ENCODE measurements at places on chromosomes 6 and 20. TPM values are rescaled to one million over a fixed set of nuclear protein-coding genes. Genes with fewer than 3 reads are reported as not detected.
A peak's percentile ranks its signal among the peaks of the same experiment; 100 is the strongest.

GRCh38 chr6:158387036-158387435 is 74.8 kb downstream of the TULP4 start:
- no peak for DNase-seq

- DNase-seq, result no peak
Measured at GRCh38 chr6:147099974-147100373, 104.2 kb upstream of the STXBP5 start.

LY6G5C gene
- total RNA-seq, result 1.7 TPM

DNA sequence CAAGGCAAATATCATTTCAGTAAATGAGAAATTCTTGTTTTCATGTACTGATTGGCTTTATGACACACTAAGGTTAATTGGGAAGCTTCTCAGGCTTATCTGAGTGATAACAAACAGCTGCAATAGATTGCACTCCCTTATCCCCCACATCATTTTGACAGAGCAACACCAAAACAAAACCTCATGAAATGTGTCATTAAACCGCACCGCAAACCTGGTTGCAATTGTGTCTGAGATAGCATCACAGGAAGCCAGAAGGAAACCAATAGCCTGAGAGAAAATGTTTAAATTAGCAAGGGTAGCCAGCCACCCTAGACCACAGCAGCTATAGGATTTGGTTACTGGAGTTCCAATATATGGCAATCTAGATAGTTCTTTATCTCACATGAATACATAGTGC is 31.6 kb upstream of the LAMA4 start:
- DNase-seq, result peak; percentile 11

GRCh38 chr6:134937426-134937825 is 12.5 kb downstream of the ALDH8A1 start:
- DNase-seq, result no peak

ARMH2 gene
- total RNA-seq, result not detected

- DNase-seq, result no peak
Measured at GRCh38 chr6:79040083-79040482, 38.0 kb downstream of the PHIP start.

EPHA7 gene
- total RNA-seq, result not detected

PTPRA gene
- total RNA-seq, result 40.2 TPM

DNAH8 gene
- 0.11 TPM for total RNA-seq

DNA sequence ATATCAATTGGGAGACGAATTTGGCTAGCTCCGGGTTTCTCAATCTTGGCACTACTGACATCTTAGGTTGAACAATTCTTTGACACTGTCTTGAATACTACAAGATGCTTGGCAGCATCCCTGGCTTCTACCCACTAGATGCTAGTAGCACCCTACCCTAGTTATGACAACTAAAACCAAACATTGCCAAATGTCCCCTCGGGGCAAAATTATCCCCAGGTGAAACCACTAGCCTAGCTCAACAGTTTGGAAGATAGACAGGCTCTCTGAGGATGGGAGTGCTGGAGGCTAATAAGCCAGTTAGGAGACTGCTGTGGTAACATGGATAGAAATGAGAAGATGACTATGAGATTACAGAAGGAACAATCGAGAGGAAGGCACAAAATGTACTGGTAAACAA is 20.9 kb downstream of the CCNC start:
- no peak for DNase-seq

DNA sequence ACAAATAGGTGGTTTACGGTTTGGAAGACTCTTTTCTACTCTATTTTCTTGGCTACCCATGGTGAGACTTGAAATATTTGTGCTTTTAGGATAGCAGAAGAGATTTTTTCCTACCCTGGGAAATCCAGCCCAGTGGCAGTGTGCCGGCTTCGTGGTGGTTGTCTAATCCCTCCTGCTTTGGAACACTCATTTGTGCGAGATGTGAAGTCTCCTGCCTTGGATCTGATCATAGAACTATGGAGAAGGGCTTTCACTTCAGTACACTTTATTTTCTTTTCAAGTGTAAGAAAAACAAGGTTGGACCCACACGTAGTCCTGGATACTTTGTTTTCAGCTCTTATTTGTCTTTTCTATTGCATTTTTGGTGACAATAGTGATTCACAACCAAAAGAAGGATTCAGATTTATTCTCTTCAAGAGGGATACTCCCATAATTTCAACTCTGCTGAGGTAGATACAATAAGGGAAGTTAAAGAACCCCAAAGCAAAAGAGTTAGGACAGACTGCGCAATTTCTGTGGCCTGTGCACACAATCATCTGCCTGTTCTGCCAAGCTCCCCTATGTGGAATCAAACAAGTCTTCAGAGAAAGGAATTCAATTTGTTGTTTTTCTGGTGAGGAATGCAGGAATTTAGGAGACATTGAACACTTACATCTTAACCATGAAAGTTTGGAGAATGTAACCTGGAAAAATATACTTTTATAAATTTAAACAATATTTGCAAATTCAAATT is 413.2 kb downstream of the GJA1 start:
- no peak for DNase-seq

DNA sequence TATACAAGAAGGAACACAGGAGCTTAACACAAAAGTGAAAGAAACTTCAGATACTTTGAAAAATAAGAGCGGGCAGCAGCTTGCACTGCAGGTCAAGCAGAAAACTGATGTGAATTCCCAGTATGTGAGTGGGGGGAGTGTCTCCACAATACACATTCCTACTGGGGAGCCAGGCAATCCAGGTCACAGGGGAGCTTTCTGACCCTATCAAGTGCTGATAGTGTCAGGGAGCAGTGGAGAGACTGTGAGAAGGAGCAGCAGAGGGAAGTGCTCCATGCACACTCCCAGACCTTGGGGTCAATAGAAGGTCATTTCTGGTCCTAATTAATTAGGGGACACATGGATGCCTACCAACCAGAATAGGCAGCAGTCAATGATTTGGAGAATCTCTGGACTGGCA is 59.4 kb downstream of the PDSS2 start:
- DNase-seq, result no peak

DNA sequence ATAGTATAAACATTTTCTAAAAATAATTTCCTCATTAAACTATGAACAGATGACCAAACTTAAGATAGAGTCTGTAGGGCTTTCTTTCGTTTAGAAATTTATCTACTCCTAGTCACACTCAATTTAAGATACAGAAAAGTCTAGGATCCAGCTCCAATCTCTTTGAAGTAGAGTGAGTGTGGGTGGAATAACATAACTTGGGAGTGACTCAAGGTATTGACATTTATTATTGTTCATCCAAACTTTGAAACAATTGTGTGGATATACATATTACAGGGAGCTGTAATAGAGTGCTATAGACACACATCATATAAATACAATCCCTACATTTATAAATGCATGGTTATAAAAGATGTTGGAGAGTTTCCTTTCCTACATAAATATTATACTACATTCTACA is 715.2 kb upstream of the MANEA start:
- DNase-seq, result no peak

PI16 gene
- not detected for total RNA-seq

TTK gene
- total RNA-seq, result 29.4 TPM

- DNase-seq, result no peak
Measured at GRCh38 chr20:35726842-35727711, 15.0 kb downstream of the RBM39 start.

GRCh38 chr6:170025935-170026750 is 264.7 kb downstream of the DLL1 start:
- DNase-seq, result no peak

PSMA7 gene
- 359 TPM for total RNA-seq

DNA sequence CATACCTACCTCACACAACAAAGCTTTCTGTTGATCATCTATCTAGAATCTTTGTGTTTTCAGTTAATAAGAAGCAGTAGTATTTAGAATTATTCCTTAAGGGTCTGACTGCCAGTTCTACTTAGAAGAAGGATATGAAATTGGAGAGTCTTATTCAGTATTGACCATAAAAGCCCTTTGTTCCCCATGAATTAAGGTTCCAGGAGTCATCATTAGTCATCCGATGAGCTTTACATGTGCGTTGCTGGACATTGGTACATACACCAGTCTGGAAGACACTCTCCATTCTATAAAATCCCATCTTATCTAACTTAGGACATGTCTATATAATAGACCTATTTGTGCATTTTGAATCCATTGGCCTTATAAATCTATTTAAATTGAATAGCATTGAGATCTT is 34.4 kb upstream of the RNF217 start:
- no peak for DNase-seq

GRCh38 chr6:166203003-166203640 is 35.5 kb upstream of the TBXT start:
- no peak for DNase-seq

- DNase-seq, result no peak
Measured at GRCh38 chr20:11296221-11296620, 621.5 kb upstream of the BTBD3 start.

- no peak for DNase-seq
Measured at GRCh38 chr20:9256393-9256792, 187.5 kb downstream of the PLCB4 start.

GRCh38 chr6:147459780-147460179 is 48.7 kb upstream of the SAMD5 start:
- DNase-seq, result no peak
